Endothelial cell of umbilical vein (primary cell): ENCODE measurements at places on chromosomes 11 and 22.
A peak's percentile ranks its signal among the peaks of the same experiment; 100 is the strongest.

DNA sequence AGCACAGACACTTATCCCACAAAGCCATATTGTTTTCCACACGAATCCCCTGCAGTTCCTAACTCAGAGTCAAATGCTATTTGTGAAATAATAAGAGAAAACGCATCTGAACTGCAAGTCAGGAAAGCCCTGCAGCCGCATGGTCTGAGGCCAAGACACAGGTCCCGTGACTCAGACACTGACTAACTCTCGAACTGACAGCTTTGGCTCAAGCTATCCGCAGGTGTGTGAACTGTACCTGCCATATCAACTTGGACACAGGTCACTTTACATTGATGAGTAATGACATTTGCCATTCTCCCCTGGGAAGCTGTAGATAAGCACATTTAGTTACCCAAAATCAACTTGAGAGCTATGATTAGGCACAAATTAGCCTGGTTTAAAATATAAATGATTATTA lies 34.9 kb upstream of the NFRKB start:
- H3K27me3 ChIP-seq = no peaks in the 10 kb centered on the region
- H3K4me3 ChIP-seq = no peak overlapping the region
- no peak overlapping the region for H3K27ac ChIP-seq
- no peaks in the 10 kb centered on the region for H3K4me1 ChIP-seq
- peak; percentile 8 for DNase-seq

DNA sequence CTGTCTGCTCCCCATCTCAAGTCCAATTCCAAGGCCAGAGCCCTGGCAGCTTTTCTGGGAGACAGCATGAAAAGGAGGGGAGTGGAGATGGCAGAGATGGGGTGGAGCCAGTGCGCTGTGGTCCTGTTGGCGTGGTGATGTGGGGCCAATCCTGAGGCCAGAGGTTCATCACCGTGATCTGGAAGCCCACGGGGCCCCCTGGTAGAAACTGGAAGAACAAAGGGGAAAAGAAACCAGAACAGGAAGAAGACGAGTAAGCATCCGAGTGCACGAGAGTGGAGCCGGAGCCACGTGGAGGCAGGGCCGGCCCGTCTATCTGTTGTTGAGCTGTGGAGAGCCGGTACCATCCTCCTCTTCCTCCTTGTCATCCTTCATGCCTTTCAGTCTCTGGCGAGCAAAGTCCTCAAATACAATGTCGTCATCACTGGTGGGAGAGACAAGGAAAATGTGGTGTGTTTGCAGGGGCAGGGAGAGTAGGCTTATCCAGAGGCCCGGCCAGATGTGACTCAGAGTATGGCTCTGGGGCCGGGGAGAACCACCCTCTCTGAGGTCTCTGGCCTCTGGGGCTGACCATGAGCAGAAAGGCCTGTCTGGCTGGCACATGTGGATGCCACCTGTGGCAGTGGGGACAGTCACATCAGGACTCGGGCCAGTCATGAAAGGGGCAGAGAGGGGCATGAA lies 25.4 kb downstream of the TPBGL start:
- no peaks in the 10 kb centered on the region for H3K4me1 ChIP-seq
- no peaks in the 10 kb centered on the region for H3K36me3 ChIP-seq
- no peak for DNase-seq
- H3K27ac ChIP-seq = no peak overlapping the region

DNA sequence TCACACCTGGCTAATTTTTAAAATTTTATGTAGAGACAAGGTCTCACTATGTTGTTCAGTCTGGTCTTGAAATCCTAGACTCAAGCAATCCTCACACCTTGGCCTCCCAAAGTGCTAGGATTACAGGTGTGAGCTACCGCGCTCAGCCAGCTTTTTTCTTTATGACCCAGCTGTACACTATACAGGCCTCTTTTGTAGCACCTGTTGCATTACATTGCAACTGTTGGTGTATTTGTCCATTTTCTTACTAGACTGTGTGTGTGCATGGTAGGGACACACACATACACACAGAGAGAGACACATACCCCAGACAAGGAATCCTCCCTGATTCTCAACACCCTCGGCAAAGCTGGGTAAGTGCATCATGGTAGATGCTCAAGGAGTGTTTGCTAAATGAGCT lies 61.7 kb downstream of the NAV2 start:
- peaks cover 17% of the 10 kb centered on the region for H3K4me1 ChIP-seq
- H3K4me3 ChIP-seq = no peak overlapping the region
- no peak for DNase-seq
- no peaks in the 10 kb centered on the region for H3K36me3 ChIP-seq

GRCh38 chr11:66192181-66192863 lies 76.1 kb upstream of the RAB1B start:
- DNase-seq = no peak
- H3K27me3 ChIP-seq = no peaks in the 10 kb centered on the region
- H3K4me1 ChIP-seq = peaks cover 10% of the 10 kb centered on the region
- H3K27ac ChIP-seq = no peak overlapping the region

GRCh38 chr11:119493712-119494111 lies 70.7 kb upstream of the THY1 start:
- no peaks in the 10 kb centered on the region for H3K36me3 ChIP-seq
- H3K4me3 ChIP-seq = no peak overlapping the region
- H3K27ac ChIP-seq = no peak overlapping the region
- peak; percentile 13 for DNase-seq
- H3K27me3 ChIP-seq = peaks cover 3% of the 10 kb centered on the region
- no peaks in the 10 kb centered on the region for H3K4me1 ChIP-seq

DNA sequence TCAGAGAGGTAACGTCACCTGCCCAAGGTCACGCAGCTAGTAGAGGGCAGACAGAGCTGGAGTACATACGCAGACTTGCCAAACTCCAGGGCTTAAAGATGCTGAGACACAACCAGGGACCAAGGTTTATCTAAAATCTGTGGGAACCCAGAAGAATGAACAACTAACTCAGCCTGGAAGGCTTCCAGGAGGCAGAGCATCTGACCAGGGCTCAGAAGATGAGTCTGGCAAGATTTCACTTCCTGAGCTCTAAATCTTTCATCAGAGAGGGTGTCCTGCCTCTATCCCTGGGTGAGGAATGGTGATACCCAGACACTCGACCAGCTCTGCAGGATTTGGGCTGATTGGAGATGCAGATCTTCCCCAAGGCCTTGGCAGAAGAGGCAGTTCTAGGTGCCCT lies 9.1 kb downstream of the GAL3ST1 start:
- no peak for DNase-seq
- H3K27ac ChIP-seq = no peak overlapping the region
- H3K27me3 ChIP-seq = no peaks in the 10 kb centered on the region
- H3K4me3 ChIP-seq = no peak overlapping the region
- no peaks in the 10 kb centered on the region for H3K4me1 ChIP-seq
- no peaks in the 10 kb centered on the region for H3K36me3 ChIP-seq
